ENCODE measurements at places on chromosomes 3 and 15. TPM values are rescaled to one million over a fixed set of nuclear protein-coding genes. Genes with fewer than 3 reads are reported as not detected.

GRCh38 chr15:77834276-77834990 lies 201.7 kb upstream of the LINGO1 start:
- H3K27me3 ChIP-seq: no peaks in the 10 kb centered on the region
- no peak overlapping the region for H3K4me3 ChIP-seq
- H3K27ac ChIP-seq: no peak overlapping the region
- no peak for DNase-seq

DNA sequence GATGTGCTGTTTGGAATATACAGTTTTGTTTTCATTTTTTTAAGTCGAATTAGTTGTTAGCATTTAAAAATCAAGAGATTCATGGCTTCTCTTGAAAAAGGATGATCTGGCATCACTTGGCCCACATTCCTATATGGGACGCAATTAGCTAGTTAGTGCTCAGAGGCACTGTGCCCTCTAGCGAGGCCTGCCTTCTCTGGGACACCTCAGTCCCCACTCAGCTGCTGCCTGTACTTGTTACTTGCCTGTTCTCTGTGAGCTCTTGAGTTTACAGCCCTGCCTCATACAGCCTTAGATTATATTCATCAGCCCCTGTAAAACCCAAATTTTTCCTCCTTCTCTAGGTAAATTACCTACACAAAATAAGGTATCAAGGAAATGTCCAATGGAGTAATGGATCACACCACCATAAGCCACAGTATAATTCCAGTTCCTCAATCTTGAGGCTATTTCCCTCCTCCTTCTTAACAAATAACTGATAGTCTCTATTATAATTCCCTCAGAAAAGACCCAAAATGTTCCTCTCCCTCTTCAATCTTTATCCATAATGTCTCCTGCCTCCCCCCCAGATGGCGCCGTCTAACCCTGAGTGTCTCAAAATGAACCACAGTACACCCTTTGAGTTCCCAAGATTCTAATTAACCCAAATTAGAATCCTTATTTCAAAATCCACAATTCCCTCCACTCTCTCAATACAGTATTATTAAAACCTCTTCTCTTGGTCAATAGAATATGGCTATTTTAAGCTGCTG lies 2.7 kb downstream of the ZMAT3 start:
- H3K27me3 ChIP-seq: no peaks in the 10 kb centered on the region
- no peak overlapping the region for H3K4me3 ChIP-seq
- DNase-seq: no peak
- H3K4me1 ChIP-seq: peaks cover 19% of the 10 kb centered on the region
- peaks cover 13% of the 10 kb centered on the region for H3K36me3 ChIP-seq
- H3K27ac ChIP-seq: no peak overlapping the region

- no peaks in the 10 kb centered on the region for H3K27me3 ChIP-seq
- no peak overlapping the region for H3K4me3 ChIP-seq
- no peak for DNase-seq
Measured at GRCh38 chr15:61119556-61119955, 109.5 kb downstream of the RORA start.

GRCh38 chr15:85337425-85338074 lies 42.9 kb upstream of the AKAP13 start:
- no peaks in the 10 kb centered on the region for H3K27me3 ChIP-seq
- no peaks in the 10 kb centered on the region for H3K4me1 ChIP-seq
- no peak overlapping the region for H3K4me3 ChIP-seq
- no peaks in the 10 kb centered on the region for H3K36me3 ChIP-seq
- peak overlapping the region; percentile 93 for H3K27ac ChIP-seq
- no peak for DNase-seq

DNA sequence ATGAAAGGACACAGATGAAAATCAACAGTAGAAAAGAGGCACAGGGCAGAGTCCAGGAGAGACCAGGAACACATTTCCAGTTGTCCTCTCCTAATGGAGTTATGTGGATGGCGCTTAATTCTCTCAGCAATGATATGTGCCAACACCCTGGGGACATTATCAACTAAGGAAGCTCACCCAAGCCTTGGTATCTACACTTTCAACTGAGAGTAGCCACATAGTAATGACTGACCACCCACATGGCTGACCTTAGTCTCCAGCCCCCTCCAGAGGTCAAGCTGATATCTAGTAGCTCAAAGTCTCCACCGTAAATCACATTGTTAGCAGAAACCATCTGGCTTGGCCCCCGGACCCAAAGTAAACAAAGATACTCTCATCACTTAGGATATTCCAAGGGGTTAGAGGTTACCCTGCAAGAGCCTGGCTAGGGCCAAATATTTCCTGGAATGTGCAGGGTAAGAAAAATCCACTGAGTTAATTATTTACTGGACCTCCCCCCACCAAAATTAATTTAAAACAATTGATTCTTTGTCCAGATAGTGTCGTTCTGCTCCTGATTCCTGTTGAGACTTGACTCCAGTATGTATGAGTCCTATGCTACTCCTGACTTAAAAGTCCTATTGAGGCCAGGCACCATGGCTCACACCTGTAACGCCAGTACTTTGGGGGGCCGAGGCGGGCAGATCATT lies 24.8 kb downstream of the GABRR3 start:
- no peaks in the 10 kb centered on the region for H3K27me3 ChIP-seq
- no peaks in the 10 kb centered on the region for H3K36me3 ChIP-seq
- DNase-seq: no peak

- no peaks in the 10 kb centered on the region for H3K4me1 ChIP-seq
- H3K4me3 ChIP-seq: no peak overlapping the region
- DNase-seq: no peak
- no peaks in the 10 kb centered on the region for H3K27me3 ChIP-seq
- no peak overlapping the region for H3K27ac ChIP-seq
- H3K36me3 ChIP-seq: no peaks in the 10 kb centered on the region
Measured at GRCh38 chr3:184453296-184453695, 73.4 kb downstream of the CHRD start.

DNA sequence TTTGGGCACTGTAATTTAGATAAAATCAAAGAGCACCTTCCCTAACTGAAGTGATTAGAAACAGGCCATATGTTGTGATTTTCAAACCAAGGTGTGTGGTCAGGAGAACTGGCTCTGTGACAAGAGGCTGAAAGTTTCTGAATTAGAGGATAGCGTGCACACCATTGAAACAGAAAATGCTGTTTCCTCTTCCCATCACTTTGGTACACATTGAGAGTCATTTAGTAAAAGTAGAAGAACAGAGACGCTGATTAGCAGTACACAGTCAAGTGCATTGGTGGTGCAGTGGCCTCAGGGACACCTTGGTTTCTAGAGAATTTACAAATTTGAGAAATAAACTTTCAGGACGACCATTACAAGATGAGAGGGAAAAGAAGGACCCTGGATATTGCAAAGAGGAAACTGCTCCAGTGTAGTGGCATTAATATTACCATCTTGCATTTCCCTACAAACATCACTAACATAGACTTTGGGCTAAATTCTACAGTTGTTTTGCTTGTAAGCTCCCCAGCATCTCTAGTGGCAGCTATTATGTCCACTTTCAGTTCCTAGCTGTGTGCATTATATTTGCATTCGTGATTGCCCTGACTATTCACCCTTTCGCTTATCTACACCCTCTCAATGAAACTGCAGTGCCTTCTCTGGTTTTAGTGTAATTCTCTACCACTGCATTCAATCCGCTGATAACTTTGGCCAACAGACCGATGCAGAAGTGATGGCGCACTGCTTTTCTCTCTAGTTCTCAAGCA lies 728.1 kb upstream of the GRM7 start:
- no peak overlapping the region for H3K4me3 ChIP-seq
- no peaks in the 10 kb centered on the region for H3K27me3 ChIP-seq
- H3K36me3 ChIP-seq: no peaks in the 10 kb centered on the region
- DNase-seq: no peak
- no peaks in the 10 kb centered on the region for H3K4me1 ChIP-seq

- no peak overlapping the region for H3K4me3 ChIP-seq
- no peak for DNase-seq
- no peak overlapping the region for H3K27ac ChIP-seq
- H3K36me3 ChIP-seq: no peaks in the 10 kb centered on the region
- no peaks in the 10 kb centered on the region for H3K4me1 ChIP-seq
Measured at GRCh38 chr3:195597229-195597628, 13.5 kb upstream of the APOD start.

DNA sequence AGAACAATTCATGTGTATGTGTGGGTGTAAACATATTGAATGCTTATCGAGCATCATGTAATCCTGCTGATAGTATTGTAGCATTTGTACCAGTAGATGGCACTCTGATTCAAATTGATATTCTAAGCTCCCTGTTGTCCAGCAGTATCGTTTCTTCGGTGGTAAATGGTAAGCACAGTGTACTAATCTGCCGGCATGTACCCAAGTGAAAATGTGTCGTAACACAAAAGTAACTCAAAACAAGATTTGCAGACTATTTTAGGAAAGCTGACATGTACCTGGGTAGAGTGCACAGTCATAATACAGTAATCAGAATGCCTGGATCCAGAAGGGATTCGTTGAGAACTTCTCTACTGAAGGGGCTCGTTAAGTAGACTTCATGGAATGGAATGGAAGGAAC lies 31.7 kb upstream of the MNS1 start:
- H3K4me3 ChIP-seq: no peak overlapping the region
- no peaks in the 10 kb centered on the region for H3K27me3 ChIP-seq
- no peak overlapping the region for H3K27ac ChIP-seq
- no peaks in the 10 kb centered on the region for H3K36me3 ChIP-seq
- DNase-seq: no peak

- H3K27me3 ChIP-seq: no peaks in the 10 kb centered on the region
- peaks cover 14% of the 10 kb centered on the region for H3K4me1 ChIP-seq
- peak overlapping the region; percentile 22 for H3K4me3 ChIP-seq
- no peak for DNase-seq
Measured at GRCh38 chr3:189630767-189631372, 319 bp upstream of the TP63 start.

DNA sequence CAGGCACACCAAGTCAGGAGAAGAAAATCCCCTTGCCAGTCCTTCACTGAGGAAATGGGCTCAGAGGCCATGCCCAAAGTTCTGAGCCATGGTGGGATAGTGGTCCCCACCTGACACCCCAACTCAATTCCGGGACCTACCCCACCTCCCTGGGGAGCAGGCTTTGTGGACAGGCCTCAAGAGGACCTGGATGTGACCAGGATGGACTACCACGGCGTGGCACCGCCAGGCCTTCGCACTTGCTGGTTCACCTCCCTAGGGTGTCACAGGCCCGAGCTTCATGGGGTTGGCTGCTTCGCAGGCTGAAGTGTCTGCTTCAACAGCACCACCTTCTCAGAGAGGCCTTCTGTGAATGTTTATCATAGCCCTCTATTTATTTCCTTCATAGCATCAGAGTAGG lies 31.7 kb downstream of the POC1A start:
- H3K27ac ChIP-seq: peak overlapping the region; percentile 75
- no peak overlapping the region for H3K4me3 ChIP-seq
- no peaks in the 10 kb centered on the region for H3K36me3 ChIP-seq
- H3K27me3 ChIP-seq: no peaks in the 10 kb centered on the region
- no peaks in the 10 kb centered on the region for H3K4me1 ChIP-seq
- DNase-seq: no peak

DNA sequence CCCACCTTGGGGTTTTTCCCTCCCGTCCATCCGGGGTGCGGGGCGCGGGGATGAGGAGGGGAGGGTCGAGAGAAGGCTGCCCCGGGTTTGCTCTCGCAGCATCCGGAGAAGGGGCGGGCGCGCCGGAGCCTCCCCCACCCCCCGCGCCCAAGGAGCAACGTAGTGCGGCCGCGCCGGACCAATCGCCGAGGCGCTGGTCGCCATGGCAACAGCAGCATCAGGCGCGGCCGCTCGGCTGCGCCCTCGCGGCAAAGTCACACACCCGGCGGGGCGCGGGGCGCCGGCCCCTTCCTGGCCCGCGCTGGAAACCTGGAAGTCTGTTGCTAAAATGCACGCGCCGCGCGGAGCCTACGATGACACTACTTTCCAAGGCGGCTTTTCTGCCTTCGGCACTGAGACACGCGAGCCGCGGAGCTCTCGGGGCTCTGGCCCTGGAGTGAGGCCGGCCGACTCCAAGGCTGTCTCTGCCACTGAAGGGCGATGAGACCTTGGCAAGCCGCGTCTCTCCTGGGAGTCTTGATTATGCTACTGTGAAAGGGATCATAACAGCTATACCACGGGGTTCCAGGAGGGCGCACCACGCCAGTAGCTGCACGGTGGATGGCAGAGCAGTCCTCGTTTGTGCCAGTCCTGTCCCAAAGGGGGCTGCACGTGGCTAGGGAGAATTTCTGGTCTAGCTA lies at the start of gene IQSEC1:
TSS of gene IQSEC1 (minus strand) at position 104 of the 680 bp plus-strand sequence. CDS start 415 bp downstream, outside the sequence.
- peaks cover 36% of the 10 kb centered on the region for H3K4me1 ChIP-seq
- H3K4me3 ChIP-seq: peak within 1 kb of the TSS; percentile 32
- H3K36me3 ChIP-seq: no peaks in the 10 kb centered on the region
- no peak for DNase-seq
- H3K27ac ChIP-seq: no peak within 1 kb of the TSS

- no peaks in the 10 kb centered on the region for H3K27me3 ChIP-seq
- no peaks in the 10 kb centered on the region for H3K4me1 ChIP-seq
- H3K4me3 ChIP-seq: no peak overlapping the region
- DNase-seq: no peak
- no peak overlapping the region for H3K27ac ChIP-seq
- no peaks in the 10 kb centered on the region for H3K36me3 ChIP-seq
Measured at GRCh38 chr3:31937225-31937624, 43.8 kb downstream of the OSBPL10 start.

DNA sequence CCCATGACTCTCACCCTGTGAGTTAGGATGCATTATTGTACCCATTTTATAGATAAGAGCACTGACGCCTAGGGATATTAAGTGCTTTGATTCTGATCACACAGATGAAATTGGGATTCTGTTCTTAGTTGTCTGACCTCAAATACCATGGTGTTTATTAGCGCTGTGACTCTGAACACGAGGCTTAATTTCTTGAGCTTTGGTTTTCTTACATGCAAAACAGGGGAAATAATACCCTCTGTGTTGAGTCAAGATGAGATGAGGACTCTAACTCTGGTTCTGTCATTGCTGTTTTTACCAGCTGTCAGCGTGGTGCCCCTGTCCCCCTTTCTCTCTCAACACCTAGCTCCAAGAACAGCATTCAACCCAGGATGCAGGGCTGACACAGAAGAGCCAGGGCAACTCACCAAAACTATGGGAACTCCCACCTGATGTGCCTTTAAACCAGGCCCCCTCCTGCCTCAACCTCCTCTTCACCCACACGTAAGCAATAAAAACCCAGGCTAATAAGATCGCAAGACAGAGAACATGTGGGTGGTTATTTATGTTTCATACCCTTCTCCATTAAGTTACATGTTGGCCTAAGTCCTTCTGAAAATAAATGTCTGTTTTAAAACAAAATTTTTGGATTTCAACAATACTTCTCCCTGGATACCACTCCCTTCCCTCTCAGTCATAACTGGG lies 100.1 kb upstream of the SPATA12 start:
- H3K27me3 ChIP-seq: no peaks in the 10 kb centered on the region
- H3K4me1 ChIP-seq: no peaks in the 10 kb centered on the region
- no peak for DNase-seq
- no peaks in the 10 kb centered on the region for H3K36me3 ChIP-seq
- no peak overlapping the region for H3K27ac ChIP-seq
- no peak overlapping the region for H3K4me3 ChIP-seq

CRABP1 gene
- not detected for total RNA-seq

SLC6A11 gene
- not detected for total RNA-seq

C3orf70 gene
- 2.6 TPM for total RNA-seq

HDGFL3 gene
- 25.6 TPM for total RNA-seq

KNL1 gene
- total RNA-seq: 4.6 TPM

EFHB gene
- not detected for total RNA-seq

IQCB1 gene
- 6.7 TPM for total RNA-seq
